ENCODE measurements at places on chromosomes 3 and 15. TPM values are rescaled to one million over a fixed set of nuclear protein-coding genes. Genes with fewer than 3 reads are reported as not detected.

DNA sequence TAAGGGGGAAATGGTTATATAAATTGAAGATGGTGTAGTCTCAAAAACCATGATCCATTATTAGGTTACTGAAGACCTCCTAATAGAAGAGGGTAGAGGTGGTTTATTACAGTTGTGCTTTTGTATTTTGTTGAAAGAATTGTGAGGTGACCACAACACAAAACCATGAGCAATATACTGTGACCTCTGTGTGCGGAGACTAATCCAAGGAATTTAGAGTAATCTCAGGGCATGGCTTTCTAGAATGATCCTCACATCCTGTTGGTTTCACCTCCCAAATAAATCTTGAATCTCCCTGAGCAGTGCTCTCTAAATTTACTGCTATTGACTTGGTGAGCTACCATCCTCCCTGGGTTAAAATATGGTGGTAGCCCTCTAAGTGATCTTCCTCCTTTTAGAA, 52.3 kb downstream of the PTPRG start:
- DNase-seq: no peak

DNA sequence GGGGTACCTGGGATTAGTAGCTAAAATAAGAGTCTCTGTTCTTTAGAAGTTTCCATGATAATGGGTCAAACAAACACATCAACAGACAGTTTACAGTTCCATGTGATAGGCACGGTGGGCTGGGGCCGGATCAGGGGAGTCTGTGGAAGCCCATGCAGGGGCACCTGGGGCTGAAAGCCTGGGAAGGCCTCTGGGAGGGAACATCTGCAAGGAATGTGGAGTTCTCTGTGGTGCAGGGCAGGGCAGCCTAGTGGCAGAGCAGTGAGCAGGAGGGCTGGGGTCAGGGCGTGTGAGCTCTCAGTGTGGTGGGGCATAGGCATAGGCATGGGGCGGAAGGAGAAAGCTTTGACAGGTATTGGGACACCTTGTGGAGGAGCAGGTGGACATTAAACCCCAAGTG, 207.7 kb upstream of the TRIM42 start:
- DNase-seq: no peak

GRCh38 chr3:162517110-162517509, 1020.5 kb downstream of the OTOL1 start:
- no peak for DNase-seq

- DNase-seq: no peak
Measured at GRCh38 chr15:33154351-33155166, 40.0 kb downstream of the FMN1 start.

DNA sequence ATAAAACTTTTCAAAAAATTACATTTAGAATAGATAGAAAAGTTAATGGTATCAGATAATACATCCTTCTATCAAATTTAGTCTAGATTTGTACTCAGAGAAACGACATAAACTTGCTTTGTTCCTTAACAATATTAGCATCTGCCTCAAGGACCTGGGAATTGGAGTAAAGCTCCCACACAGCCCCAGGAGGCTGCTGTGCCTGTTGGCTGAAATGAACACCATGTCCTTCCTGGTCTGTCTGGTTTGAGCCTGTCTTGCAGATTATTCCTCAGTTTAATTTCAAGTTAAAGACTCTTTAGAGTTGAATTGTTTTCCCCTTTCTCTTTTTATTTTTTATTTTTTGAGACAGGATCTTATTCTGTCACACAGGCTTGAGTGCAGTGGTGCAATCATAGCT, 19.4 kb downstream of the GNB5 start:
- no peak for DNase-seq

DNA sequence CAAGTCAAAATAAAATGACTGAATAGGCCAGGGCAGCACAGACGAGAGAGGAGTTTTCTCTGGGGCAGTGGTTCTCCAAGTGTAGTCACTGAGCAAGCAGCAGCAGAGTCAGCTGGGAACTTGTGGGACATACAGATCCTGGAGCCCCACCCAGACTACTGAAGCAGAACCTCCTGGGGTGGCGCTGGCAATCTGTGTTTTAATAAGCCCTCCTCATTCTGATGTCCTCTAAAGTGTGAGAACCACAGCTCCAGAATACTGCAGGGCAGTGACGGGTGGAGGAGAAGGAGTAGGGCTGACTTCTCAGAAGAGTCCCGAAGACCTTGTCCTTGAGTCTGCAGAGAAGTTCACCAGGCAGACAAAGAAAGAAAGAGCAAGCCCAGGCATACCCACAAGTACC, 251.3 kb upstream of the HES1 start:
- DNase-seq: no peak

DNA sequence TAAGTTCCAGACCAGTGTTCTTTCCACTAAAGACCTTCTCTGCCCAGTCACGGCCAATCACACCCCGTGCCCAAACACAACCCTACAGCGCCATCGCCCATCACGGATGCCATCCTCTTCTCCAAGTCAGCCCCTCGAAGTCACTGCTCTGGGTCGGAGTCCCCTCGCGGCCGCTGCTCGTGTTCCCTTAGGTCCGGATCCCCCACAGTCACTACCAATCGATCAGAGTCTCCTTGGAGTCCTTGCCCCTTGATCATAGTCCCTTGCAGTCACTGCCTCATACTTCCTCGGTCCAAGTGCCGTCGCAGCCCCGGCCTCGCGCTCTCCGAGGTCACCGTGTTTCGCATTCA, 461 bp downstream of the PCYT1A start:
- DNase-seq: no peak

- DNase-seq: no peak
Measured at GRCh38 chr15:41975669-41976068, 3.3 kb upstream of the EHD4 start.

- no peak for DNase-seq
Measured at GRCh38 chr3:196097373-196098154, 15.7 kb upstream of the TFRC start.

DNA sequence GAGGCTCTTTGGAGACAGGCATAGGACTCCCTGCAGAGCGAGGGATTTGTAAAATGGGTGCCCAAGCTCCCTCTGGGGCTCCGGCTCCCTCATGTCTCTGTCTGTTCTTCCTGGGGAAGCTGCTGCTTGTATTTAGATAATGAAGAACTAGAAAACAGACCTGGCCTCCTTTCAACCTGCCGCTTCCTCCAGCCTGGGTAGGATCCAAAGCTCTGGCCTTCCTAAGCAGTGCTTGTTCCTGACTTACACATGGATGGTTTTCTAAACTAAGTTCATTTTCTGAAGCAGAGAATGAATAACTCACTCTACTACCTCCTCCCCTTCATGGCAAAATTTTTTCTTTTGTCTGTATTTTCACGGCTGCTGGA, 36.9 kb upstream of the MYZAP start:
- DNase-seq: no peak

PEAK1 gene
- 91.8 TPM for total RNA-seq

DNA sequence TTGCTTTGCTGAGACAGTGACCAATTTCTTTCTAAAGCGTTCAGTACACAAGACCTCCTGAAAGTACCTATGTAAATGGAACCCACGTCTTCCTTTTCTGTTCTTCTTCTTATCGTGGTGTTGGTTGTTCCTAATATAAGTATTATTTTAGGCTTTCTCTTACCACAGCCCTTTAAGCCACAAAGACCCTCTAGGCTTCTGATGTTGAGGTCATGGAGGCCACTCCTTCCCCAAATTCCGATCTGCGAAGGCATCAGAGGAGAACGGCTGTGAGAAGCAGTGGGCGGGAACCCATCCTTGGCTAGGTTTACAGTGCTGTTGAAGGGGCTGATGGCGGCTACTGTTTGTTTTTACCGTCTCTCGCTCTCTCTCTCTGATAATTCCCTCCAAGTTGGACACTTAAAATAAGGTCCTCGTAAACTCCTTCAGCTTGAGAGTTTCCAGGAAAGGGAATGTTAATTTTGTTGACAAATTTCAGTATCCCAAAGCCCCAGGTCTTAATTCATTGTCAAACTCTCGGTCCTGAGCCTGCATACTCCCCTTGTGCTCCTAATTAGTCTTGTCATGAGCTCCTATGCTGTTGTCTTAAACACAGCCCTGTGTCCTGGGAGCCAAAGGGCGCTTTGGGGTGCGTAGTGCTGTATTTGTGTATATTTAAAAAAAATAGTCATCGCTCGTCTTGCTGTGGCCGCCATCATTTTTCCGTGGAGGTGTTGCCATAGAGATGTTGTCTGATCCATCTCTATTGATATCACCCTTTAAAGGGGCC, 178.8 kb downstream of the OPA1 start:
- peak; percentile 62 for DNase-seq

- DNase-seq: no peak
Measured at GRCh38 chr3:134517791-134518190, 31.9 kb downstream of the CEP63 start.

Data from esophagus muscularis mucosa (tissue), 4 donors.